ENCODE measurements at places on chromosomes 3 and 15.
A peak's percentile ranks its signal among the peaks of the same experiment; 100 is the strongest.

DNA sequence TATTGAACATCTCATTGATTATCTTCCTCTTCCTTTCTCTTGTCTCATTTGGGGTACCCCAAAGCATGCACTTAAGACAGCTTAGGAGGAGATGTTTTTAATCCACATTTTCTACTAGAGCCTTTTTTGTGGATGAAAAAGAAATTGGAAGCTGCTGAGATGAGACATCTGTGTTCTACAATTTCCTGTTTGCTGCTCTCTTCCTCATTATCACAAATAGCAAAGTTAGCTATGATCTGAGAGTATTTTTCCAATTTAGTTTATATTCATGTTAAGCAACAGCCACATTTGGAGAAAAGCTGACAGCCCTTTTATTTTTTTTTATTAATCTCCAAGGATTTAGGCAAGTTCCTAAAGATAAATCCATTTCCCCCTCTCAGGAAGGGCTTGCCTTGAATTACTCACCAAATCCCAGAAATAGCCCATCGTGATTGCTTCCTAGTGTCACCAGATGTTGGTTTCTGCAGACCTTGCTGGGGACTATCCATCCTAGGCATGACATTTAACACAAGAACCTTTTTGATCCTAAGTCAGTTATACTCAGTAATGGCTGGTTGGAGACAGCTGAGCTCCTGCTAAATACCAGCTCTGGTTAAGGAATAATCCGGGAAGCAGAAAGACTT is 70.8 kb upstream of the FILIP1L start:
- DNase-seq: no peak

GRCh38 chr15:78264304-78265136 is at the start of gene DNAJA4:
Gene DNAJA4 (plus strand): TSS chr15:78264562. CDS start chr15:78264764, 202 bp downstream.
- DNase-seq: peak; percentile 67

DNA sequence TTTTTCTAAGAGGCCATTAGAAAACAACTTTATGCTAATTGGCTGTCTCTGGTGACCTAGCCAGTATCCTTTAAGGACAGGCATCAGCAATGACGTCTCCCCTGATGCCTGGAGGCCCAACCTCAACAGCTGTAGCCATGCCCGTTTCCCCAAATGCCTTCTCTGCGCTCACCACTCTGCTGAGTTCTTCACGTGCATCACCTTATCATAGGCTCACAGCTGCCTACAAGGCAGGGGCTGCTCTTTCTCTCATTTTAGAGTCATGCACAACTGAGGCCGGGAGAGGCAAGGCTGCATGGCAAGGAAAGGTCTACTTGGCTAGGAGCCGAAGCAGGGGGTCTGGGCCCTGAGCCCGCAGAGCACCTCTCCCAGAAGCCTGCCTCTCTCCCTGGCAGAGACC is 43.9 kb upstream of the SEC13 start:
- no peak for DNase-seq

DNA sequence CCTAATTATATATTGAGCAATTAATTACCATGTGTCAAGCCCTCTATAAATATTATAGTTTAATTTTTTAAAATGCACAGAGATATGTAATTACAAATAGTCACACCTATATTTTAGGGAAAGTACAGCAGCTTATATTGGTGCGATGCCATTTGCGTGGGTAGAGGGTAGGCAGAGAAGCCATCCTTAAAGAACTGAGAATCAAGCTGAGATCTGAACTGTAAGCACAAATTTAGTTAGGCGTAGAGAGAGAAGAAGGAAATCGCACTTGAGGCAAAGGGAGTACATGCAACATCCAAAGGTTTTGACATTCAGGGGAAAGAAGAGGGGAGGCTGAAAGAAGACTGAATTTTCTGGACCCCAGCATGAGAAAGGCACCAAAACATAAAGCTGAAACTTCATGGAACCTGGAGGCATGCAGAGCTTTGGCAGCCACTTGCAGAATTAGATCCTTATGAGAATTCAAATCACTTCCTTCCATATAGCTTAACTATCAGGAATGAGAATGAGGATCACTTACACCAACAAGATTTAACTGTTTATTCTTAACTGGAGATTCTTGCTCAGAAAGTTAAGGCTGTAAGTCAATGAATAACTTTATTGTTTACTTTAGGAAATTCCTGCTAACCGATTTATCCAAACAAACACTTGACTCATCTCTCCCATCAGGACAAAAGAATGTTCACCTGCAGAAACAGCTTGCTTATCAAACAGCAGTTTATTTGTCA is 114.3 kb downstream of the TGFBR2 start:
- no peak for DNase-seq

GRCh38 chr15:56608140-56608778 is 125.0 kb downstream of the ZNF280D start:
- DNase-seq: no peak

DNA sequence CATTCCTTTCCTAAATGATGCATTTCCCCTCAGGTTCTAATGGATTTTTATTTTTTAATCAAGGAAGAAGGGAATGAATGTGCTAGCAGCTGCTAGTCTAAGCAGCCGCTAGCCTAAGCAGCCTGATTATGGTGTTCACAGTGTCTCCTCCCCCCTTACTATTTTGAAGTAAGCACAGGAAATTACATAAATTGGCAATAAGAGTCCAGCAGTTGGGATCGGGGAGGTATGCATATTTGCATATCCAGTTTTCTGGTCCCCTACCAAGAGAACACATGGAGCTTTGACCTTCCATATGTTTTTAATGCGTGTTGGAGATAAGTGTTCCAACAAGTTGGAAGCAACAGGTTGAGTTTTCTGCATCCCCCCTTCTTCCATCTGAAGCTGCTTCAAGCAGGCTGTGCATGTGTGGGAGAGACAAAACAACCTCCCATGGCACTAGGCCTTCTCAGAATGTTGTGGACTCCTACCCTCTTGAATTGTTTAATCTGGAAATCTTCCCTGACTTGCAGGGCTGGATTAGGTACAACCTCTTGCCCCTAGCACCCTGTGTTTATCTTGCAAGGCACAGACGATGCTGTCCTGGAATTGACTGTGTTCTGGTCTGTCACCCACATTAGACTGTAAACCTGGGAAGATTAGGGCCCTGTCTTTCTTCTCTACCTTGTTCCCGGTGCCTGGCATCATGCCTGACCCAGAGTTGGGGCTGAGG is 124.8 kb upstream of the LRIG1 start:
- no peak for DNase-seq

- no peak for DNase-seq
Measured at GRCh38 chr3:162517110-162517509, 1020.5 kb downstream of the OTOL1 start.

GRCh38 chr3:122898298-122898697 is 103.4 kb downstream of the SLC49A4 start:
- no peak for DNase-seq

GRCh38 chr15:65916664-65917406 is 47.5 kb downstream of the RAB11A start:
- DNase-seq: peak; percentile 32

GRCh38 chr3:185473290-185473815 is 25.5 kb downstream of the TMEM41A start:
- no peak for DNase-seq

GRCh38 chr15:48856942-48857341 is 21.0 kb upstream of the EID1 start:
- no peak for DNase-seq

GRCh38 chr3:143313025-143313892 is 193.7 kb downstream of the CHST2 start:
- no peak for DNase-seq
